ENCODE measurements at places on chromosomes 2 and 18.

DNA sequence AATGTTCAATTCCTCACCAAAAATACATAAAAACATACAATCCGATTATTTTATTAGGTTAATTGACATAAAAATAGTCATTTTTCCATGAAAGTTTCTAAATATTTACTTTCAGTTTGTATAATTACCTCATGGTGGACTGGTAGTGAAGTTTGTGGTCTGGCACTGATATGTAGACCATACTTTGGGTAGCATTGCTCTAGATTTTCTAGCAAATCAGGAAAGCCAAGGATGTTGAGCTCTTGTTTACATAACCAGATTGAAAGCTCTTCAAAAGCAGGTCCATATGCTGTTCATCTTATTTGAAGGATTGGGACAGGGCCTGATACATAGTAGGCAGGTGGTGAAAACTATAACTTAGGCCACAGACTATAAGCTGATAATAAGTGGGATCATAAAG lies 61.8 kb downstream of the COMMD1 start:
- no peak for DNase-seq

- no peak for DNase-seq
Observed at GRCh38 chr2:178320011-178320585, 125.8 kb downstream of the OSBPL6 start.

GRCh38 chr2:32838418-32838817 lies 108.3 kb upstream of the LTBP1 start:
- DNase-seq: no peak

DNA sequence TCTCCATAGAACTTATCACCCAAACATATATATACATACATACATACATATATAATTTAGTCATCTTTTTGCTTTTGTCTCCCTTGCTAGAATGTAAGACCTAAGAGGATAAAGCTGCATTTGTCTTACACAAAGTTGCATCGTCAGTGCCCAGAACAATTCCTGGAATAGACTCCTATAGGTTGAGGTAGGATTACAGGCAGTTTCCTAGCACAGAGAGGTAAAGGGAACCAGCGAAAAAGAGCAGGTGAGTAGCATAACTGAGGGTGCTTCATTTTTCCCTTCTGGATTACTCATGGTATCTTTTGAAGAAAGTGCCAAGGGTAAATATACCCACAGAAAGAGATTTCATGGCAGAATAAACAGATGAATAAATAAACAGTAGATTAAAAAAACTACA lies 68.1 kb upstream of the AMMECR1L start:
- DNase-seq: no peak

DNA sequence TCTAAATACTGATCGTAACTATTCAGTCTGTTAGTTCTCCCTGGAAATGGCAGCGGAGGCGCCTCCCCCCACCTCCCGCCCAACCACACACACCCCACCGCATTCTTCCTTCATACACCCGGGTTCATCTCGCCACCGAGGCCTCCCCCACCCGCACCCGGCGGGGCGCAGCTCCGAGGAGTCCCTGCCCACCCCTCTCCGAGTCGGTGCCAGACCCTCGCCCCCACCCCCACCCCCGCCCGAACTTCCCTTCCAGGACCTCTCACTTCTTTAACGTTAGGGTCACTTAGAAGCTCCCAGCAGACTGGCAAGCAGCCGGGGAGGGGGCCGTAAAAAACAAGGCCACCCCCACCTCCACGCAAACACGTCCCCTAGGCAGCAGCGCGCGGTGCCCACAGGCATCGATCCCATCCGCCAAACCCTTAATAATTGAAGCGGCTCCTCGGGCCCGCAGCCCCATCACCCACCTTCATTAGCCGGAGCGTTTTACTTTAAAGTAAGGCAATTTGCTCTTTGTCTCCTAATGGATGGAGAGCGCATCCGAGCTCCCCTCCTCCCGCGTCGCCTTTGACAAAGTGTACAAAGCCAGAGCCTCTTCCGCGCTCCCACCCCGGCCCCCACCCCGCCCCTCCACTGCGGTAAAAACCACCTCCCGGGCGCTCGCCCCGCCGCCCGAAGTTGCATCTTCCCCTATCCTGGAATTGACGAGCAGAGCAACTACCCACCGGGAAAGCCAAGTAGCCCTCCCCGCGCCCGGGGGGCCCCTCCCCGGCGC lies 624 bp downstream of the ZNF516 start:
- DNase-seq: peak; percentile 62

DNA sequence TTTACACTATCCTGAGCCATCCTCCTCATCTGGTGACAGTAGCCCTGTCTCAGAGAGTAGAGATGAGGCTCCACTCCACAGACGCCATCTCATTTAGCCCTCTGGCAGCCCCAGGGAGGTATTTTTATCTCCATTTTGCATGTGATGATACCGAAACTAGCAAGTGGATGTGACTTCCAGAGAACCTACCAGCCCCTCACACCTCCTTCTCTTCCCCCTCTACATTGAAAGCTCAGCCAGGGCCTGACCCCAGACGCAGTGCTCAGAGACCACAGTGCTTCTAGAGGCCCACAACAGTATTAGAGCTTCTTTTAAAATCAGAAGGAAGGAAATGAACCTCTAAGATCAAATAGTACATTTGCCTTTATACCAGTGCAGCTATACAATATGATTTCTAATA lies 8.3 kb downstream of the GYPC start:
- DNase-seq: no peak

DNA sequence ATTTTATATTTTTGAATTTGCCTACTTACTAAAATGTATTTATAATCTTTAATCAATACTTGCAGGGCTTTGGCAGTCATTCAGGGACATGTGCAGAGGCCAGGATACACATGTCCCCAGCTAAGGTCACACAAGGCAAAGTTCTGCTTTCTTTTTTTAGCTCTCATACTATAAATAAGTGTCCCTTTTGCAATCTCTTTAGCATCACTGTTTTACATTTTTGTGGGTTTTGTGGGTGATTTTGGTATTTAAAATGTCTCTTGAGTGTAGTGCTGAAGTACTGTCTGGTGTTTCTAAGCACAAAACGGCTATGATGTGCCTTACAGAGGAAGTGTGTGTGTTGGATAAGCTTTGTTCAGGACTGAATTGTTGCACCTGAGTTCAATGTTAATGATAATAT lies 309.0 kb upstream of the GULP1 start:
- no peak for DNase-seq

DNA sequence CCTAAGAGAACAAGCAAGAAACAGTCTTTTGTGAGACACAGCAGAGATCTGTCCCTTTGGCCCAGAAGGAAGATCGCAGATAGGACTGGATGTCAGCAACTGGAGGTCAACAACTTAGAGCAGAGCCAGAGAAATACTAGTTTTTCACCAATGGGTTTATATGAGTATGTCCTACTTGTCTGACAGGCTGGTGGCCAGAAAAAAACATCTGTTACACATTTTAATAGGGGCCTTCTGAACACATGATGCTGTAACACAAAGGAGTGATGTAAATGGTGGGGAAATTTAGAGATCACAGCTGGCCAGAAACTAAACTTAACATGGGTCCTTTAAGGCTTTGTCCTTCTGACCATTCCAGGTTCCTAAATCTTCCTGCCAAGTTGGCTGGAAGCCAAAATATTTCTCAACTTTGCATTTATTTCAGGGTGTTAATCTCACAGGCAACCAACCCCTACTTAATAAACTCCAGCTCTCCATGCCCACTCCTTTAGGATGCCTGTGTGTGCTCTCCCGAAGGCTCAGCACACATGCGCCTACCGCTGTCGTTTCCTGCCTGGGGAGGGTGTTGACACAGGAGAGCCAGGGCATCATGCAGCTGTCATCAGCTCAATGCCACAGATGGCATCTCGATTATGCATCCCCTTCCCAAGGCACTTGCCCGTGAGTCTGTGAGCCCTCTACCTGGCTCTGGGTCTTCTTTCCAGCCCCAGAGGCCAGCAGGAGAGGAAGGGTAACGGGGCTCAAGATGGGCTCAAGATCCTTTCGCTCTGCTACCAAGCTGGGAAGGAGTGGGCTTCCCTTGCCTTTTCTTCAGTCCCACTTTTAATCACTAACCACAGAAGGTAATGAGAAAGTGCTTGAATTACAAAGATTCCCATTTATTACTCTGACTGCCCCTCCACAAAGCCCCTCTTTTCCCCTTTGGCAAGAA lies 252.5 kb downstream of the ETAA1 start:
- peak; percentile 68 for DNase-seq

- DNase-seq: no peak
Observed at GRCh38 chr18:12359515-12359927, 17.5 kb downstream of the AFG3L2 start.

DNA sequence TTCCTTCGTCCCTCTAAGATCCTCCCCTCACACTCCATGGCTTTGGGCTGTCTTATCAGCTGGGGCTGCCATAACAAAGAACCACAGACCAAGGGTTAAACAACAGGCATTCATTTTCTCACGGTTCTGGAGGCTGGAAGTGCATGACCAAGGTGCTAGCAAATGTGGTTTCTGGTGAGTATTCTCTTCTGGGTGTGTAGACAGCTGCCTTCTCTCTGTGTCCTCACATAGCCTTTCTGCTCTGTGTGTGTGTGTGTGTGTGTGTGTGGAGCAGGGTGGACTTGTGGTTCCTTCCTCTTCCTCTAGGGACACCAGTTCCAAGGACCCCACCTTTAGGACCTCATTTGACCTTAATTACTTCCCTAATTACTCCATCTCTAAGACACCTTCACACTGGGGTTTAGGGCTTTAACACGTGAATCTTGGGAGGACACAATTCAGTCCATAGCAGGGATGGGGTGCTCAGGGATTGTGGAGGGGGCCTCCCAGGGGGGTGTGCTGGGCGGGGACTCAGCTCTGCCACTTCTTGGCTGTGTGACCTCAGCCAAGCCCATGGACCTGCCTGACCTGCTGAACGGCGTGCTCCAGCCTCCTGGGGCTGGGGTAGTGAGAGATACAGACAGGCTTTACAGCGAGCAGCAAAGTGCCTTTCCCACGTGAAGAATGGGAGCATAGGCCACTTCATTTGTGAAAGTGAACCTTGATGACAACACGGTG lies 38.0 kb downstream of the ACKR3 start:
- no peak for DNase-seq

DNA sequence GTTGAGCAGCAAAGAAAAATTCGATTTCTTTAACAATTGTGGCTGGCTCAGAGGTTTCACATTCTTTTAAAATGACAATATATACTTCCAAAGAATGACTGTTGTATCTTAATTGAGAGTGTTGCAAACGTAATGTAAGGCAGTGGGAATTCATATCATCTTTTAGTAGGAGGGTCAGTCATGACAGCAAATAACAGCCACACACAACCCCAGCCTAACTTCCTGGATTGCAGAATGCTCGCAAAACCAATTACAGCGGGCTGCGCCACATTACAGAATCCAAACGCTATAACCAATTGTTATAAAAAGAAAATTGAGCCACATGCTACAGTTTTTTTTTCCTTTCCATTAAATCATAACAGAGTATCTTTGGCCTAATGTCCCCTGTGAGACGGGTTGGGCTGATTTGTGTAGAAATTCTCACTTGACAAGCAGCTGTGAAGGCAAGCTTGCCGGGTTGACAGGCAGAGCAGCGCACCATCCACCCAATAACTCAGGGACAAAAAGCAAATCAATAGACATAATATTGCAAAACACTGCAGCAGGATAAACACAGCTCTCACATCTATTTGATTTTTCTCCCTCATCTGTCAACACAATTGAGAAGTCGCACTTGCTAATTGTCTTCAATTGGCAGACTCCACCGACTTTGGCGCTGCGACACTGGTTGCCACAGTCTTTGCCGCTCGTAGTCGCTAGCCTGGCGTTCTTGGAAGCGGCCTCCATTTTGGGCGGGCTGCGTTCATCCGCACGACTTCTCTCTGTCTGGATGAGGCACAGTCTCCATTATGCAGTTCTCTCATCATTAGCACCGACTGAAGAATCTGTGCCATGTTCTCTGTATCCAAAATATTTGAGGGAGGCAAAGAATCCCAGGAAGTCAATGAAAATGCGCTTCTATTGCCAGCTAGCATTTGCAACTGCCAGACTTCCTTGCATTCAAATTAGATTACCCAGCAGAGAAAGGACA lies 95.0 kb upstream of the CCDC68 start:
- no peak for DNase-seq

GRCh38 chr2:10608273-10608672 lies 81.5 kb downstream of the NOL10 start:
- DNase-seq: no peak

DNA sequence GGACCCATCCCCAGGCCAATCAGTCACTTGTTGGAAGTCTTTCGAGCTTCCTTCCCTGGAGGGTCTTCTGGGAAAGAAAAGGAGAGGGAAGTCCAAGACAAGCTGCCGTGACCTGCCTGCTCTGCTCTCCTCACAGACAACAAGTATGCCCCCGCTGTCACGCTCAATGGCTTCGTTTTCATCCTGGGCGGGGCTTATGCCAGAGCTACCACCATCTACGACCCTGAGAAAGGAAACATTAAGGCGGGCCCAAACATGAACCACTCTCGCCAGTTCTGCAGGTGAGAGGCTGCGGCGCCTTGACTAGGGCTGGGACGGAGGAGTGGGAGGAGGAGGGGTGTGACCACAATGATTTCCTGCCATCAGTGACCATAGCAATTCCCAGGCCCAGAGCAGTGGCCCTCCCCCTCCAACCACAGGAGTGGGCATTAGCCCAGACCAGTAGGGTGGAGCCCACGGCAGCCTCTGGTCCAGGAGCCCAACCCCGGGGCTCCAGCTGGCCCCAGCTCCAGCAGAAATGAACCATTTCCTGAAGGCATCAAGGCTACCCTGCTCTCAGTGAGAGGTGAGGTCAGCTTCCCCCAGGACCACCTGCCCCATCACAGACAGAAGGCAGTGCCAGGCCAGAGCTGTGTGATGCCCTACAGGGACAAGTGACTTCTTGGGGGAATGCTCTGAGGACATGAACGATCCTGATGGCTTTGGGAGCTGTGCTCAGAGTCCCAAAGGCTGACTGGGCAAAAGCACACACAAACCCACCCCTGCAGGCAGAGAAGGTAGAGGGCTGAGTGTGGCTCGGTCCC lies 223.1 kb downstream of the ATAD2B start:
- DNase-seq: no peak

GRCh38 chr2:216925636-216926366 lies 65.9 kb upstream of the TNP1 start:
- DNase-seq: no peak

GRCh38 chr2:128625421-128625820 lies 306.8 kb upstream of the HS6ST1 start:
- no peak for DNase-seq

DNA sequence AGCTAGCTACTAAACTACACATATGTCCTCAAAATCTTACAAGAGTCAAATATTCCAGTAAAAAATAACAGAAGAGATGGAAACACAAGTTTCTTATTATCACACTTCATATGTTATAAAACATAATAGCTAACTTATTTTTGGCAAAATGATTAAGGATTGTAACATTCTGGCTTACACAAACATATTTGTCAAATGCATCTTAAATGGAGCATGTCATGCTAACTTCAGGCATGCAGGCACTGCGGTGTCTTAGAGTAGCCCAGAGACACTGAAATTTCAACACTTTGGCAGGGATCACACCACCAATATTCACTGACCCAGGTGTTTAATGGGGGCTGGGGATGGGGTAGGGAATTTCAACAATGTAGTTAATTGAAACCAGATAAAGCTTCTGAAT lies 51.6 kb downstream of the LDAH start:
- DNase-seq: no peak

DNA sequence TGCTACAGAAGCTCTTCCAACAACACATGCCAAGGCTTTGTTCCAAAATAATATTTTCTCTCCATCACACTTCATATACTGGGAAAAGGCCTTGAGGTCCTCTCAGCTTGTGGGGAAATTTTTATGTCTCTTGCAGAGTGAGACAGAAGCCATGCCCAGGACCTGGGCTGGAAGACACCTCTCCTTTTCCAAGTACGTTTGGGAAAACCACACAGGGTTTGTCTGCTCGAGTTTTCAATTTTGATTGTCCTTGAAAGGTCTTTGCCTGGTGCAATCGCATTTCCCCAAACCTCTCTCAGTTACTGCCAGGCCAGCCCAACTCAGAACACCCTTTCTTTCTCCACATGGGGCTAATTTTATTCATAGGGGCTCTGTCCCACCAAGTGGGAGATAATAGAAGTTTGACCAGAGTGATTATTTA lies 272.2 kb downstream of the OSR1 start:
- DNase-seq: no peak

All from Right ventricle myocardium superior (tissue), 1 donor.